ENCODE measurements at places on chromosomes 3 and 15. TPM values are rescaled to one million over a fixed set of nuclear protein-coding genes. Genes with fewer than 3 reads are reported as not detected.

GRCh38 chr3:49387721-49388120, 24.1 kb downstream of the RHOA start:
- peak; percentile 82 for DNase-seq

GRCh38 chr3:123072152-123072551, 5.3 kb downstream of the PDIA5 start:
- no peak for DNase-seq

DNA sequence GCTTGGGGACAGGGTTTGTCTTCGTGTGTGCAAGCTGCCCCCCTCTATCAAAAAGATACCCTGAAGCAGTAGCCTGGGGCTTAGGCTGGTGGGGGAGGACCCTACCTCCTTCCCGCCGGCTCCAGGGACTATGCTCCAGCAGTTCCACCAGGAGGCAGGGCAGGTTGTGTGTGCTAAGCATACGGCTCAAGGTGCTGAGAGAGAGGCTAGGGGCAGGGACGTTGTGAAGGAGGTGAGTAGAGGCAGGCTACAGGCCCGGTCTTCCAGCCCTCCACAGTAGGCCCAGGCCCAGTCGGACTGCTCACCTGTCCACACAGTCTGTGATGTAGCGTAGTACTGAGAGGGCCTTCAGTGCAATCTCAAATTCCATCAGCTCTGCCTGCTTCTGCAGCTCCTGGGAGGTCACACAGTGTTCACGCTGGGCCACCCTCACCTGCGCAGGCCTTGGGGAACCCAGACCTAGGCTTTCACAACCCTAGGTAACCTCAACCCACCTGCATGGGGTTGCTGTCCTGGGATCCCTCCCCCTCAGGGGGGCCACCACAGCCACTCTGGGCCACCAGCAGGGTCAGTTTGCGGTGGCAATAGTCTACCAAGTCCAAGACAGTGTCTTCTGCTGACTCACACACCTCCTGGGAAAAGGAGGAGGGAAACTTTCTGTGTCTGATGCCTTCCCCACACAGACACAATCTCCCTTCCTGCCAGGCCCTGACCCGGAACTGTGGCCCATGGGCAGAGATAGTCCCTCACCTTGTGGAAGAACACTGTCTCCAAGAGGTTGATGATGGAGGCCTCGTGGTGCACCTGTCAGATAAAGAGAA, 2.4 kb upstream of the RASSF1 start:
- DNase-seq = no peak

The SRGAP3 gene
- total RNA-seq = 0.86 TPM

The STRA6 gene
- total RNA-seq = 0.06 TPM

DNA sequence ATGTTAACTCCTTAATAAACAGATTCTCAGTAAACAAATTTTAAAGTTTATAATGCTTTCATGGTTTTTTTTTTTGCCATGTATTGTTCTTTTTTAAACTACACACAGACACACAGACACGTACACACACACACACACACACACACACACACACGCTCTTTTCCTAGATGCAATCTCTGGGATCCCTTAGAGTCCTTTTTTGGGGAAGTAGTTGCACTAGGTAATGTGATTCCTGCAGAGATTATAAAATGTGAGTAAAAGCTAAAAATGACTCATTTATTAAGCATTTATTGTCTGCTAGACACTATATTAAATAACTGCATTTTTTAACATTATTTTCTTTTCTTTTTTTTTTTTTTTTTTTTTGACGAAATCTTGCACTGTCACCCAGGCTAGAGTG, 19.9 kb downstream of the NDUFB5 start:
- DNase-seq = peak; percentile 46

- no peak for DNase-seq
Observed at GRCh38 chr3:57815036-57815435, 58.9 kb downstream of the SLMAP start.

DNA sequence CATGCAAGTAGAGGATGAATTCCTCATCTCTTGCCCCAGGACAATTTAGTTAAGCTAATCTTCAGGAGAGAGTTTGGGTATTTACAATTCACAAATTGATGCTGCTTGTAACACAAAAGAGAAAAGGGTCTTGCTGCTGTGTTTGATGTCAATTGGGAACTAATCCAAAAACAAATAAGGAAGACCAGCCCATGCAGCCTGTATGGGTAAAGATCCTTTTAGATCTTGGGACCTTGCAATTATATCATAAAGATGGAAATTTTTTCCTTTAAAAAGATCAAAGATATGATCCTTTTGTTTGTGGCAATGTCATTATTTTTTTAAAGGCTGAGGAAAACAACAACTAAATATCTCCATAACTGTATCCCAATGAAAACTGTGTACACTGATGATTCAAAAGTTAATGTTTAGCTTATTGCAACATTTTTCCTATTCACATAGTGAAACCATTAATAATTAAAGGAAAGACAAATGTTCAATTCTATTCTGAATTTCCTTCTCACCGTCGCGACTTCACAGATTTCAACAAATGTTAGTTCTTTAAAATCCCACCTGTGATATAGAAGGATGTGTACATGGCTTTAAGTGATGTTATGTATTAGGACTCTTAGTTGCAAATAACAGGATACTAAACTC, 40.2 kb downstream of the TMEM212 start:
- no peak for DNase-seq

DNA sequence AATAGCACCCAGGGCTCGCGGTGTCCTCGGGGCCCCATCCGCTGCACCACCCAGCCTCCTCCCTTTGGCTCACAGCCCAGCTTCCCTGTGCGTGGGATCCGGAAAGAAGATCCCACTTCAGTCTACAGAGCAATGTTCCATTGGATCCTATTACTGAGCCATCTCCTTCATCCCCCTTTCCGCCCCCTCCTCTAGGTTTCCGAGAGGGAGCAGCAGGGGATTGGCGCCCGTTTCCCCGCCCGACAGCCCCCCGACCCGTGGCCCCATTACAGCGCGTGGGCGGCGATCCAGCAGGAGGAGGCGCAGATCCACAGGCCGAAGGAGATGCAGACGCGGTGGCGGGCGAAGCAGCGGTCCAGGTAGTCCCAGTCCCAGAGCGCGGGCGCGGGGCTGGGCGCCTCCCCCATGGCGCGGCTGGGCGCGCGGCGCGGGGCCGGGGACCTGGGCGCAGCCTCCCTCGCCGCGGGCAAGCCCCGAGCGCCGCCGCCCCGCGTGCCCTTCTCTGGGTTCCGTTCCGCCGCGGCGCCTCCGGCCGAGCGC, 340 bp downstream of the TMEM44 start:
- DNase-seq = peak; percentile 53

GRCh38 chr3:152399374-152399773, 130.6 kb downstream of the MBNL1 start:
- peak; percentile 70 for DNase-seq

The METTL6 gene
- 26.9 TPM for total RNA-seq

DNA sequence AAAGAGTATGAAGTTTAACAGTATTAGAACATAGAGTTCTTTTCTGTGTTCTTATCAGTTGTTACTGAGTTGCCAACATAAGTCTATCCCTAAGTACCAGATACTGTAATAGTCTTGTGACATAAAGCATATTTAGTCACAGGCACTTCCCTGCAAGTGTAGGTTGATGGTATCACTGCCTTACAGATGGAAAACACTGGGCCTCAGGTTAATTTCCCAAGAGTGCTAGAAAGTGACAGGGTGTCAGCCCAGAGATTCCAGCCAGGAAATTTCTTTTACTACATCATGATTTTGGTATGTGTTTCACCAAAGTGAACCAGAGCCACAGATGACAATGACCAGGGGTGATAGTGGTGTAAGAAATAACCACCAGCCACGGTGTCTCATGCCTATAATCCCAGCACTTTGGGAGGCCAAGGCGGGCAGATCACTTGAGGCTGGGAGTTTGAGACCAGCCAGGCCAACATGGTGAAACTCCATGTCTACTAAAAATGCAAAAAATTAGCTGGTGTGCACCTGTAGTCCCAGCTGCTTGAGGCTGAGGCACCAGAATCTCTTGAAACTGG, 3.2 kb downstream of the EIF1B start:
- no peak for DNase-seq

DNA sequence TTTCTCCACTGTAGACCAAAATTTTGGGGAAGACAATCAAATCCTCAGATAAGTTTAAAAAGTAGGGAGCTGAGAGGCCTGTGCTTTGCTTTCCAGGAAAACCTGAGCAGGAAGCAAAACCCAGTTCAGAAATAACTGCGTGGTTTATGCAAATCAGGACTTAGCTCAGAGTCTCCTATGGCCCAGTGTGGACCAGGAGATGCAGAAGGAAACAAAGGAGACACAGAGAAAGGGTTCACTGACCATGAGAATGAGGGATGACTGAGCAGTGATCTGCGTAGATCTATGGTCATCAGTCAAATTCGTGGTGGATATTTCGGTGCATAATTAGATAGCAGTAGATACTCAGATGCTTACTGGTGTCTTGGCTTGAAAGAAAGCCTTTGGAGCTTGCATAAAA, 196.6 kb downstream of the TPRG1 start:
- no peak for DNase-seq

DNA sequence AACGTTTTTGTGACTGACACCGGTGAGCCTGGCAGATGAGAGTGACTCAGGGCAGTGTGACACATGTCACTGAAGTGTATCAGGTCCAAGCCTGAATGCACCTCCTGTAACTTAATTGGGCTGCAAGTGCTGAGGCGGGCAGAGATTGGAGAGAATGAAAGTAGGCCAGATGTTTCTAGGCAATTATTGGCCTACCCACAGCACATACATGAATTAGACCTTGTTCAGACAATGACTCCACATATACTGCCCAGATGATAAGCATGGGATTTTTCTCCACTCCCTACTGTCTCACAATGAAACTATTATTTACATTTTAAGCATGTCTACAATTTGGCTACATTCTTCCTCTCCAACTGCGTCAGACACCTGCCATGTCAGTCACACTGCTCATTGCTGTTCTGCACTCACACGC, 187.3 kb upstream of the ZNF385D start:
- DNase-seq = peak; percentile 32

DNA sequence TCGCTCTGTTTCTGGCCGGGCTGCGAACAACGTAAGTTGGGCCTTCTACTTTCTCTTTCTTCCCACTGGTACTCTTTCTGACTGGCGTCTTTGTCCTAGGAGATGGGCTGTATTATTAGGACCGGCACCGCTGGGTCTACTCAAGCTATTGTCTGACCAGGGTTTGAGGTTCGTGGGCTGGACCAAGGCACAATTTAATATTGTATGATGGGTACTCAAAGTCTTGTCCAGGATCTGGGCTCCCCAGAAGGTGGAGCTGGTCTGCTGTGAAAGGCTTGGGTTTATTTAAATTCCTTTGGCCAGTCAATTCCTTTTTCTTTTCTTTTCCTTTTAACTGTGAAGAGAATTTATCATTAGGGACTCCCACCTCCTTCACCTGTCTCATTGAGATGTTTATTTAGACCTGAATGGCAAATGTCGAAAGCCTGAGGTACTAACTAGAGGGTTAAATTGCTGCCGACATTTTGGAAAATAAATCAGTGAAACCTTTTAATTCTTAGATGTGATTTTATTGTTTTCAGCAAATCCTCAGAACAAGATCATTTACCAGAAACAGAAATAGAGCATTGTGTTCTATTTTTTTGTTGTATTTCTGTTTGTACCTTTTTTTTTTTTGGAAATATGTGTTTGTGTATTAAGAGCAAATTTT, 410 bp downstream of the LRRC49 start:
- peak; percentile 67 for DNase-seq

DNA sequence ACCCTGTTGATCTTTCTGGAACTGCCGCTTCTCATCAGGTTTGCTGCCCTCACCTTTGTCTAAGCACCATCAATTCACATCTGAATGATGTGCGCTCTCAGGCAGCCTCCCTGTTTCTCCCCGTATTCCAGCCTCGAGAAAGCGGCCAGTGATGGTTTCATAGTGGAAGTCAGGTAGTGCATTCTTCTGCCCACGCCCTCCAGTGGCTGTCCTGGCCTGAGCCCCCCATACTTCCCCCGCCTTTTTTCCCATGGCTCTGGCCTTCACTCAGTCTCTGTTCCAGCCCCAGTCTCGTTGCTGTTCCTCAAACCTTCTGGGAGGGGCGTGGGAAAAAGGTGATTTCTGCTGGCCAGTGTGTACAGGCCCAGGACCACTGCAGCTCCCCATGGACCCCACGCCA, 101.3 kb downstream of the ASB7 start:
- no peak for DNase-seq

- DNase-seq = no peak
Observed at GRCh38 chr3:44105571-44105970, 136.1 kb upstream of the TOPAZ1 start.

- DNase-seq = no peak
Observed at GRCh38 chr3:172383306-172383796, 64.9 kb downstream of the GHSR start.

DNA sequence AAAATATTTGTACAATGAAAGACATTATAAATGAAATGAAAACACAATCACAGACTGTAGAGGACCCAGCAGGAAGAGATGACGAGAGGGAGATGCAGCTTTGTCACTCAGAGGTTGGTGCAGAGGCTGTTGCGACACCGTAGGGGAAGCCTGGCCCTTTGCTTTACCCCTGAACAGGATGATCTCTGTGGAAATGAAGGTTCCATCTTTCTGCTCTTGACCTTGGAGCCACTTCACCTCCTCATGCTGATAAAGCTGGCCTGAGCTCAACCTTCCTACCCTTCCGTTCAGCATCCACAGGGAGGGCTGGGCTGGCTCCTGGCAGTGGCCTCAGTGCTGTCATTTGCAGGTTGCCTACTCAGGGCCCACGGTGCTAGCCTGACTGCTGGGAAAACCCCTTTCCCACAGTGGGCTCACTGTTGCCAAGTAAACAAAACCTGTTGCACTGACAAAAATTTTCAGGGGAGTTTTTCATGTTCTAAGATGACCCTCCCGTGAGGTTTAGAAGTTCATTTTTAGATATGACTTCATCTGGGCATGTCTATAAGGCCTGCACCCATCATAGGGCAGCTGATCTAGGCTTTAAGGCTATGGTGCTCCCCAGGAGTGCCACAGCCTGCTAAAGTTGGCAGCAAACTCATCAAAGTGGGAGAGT, 3.0 kb upstream of the CD80 start:
- no peak for DNase-seq

DNA sequence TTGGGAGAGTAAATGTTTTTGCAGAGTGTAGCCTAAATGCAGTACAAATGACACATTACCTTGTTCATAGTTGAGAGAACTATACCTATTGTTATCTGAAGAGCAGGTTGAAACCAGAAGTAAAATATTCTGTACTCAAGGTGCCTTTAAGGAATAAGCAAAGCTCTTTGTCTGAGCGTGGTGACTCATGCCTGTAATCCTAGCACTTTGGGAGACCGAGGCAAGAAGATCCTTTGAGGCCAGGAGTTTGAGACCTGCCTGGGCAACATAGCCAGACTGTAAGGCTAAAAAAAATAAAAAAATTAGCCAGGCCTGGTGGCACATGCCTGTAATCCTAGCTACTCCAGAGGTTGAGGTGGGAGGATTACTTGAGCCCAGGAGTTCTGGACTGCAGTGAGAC, 2.2 kb upstream of the RNF13 start:
- no peak for DNase-seq

The BNC1 gene
- total RNA-seq = 13.8 TPM
